Activated naive CD4-positive, alpha-beta T cell (primary cell): ENCODE measurements at places on chromosomes 1 and 21.

DNA sequence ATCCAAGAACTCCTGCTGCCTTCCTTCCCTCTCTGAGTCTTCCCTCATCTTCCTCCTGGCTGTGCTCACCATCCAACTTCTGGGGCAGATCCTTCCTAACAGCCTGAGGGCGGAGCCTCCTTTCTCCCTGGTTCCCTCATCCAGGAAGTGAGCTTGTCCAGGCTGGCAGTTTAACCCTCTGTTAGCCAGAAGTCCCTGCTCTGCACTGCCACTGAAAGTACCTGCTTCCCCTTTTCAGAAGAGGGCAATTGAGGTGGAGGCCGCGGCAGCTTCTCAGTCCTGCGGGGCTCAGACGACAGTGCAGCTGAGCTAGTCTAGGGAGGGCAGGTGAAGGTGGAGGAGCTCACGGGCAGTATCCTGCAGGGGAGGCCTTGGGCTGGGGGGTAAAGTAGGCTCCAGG, 149.1 kb downstream of the FCRL5 start:
- no peak for DNase-seq

- DNase-seq = no peak
These were observed 29.6 kb downstream of the GNG12 start for GRCh38 chr1:67803380-67804279.

DNA sequence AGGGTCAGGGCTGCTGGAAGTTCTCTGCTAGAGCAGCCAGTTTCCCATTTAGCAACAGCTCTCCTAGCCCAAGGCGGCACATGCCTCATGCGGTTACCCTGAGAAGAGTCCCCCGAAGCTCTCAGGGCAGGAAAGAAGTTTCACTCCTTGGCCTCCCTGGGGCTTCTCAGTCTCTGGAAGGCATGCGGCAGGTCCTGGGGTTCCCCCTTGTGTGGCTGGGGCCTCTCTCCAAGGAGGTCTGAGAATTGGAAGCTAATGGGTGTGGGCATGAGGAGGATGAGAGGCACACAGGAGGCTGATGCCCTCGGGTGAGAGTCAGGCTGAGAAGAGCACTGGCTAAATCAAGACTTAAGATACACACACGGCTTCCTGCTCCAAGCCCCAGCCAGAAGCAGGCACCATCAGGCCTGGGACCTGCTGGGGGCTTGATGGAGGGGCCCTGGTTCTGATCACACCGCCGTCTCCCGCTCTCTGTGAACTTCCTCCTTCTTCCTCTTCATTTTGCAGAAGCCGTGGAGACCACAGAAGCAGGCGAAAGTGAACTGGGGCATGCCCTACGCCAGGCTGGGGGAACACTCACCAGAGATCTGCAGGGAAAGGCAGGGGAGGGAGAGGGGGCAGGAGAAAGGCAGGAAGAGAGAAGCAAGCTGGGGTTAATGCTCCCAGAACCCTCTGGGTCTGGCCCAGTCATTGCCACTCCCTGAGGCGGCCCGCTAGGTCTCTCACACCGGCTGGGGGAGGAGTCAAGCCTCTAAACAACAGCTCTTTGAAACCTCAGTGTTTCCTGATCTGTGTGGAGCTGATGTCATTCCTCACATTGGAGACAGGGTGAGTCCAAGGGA, 15.1 kb downstream of the BLACAT1 start:
- peak; percentile 63 for DNase-seq

- DNase-seq = no peak
These were observed 15.7 kb downstream of the MAP3K21 start for GRCh38 chr1:233343262-233343661.

GRCh38 chr1:236016083-236016482, 48.8 kb downstream of the NID1 start:
- no peak for DNase-seq

GRCh38 chr1:53068314-53069099, 6.5 kb downstream of the PODN start:
- no peak for DNase-seq

DNA sequence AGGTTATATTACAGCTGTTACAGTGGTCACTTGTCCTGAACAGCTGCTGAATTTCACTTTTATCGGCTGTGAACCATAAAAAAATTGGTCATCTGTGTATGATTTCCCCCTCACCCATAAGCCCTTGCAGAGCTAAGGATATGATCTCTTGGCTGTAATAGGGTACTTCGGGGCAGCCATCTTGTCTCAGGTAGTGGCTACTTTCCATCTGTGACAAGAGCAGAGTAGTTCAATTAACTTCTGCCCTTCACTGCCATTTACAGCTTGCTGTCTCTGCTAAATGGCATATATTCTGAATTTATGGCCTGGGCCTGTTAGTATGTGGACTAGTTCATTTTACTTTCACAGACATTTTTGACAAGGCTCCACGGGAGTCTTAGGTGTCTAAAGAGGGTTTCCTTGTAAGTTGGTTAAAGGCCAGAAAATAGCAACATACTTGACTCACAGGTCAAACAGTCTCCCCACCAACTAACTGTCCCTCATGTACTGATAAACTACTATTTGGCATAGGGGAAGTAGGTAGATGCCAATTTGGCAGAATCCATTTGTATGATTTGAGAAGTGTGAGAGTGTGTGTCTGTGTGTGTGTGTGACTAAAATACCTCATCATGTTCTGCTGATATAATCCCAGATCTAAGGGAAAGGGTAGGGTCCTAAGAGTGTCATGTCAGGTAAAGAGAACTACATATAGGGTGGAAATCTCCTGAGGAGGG, 151.6 kb downstream of the KCTD3 start:
- DNase-seq = no peak

DNA sequence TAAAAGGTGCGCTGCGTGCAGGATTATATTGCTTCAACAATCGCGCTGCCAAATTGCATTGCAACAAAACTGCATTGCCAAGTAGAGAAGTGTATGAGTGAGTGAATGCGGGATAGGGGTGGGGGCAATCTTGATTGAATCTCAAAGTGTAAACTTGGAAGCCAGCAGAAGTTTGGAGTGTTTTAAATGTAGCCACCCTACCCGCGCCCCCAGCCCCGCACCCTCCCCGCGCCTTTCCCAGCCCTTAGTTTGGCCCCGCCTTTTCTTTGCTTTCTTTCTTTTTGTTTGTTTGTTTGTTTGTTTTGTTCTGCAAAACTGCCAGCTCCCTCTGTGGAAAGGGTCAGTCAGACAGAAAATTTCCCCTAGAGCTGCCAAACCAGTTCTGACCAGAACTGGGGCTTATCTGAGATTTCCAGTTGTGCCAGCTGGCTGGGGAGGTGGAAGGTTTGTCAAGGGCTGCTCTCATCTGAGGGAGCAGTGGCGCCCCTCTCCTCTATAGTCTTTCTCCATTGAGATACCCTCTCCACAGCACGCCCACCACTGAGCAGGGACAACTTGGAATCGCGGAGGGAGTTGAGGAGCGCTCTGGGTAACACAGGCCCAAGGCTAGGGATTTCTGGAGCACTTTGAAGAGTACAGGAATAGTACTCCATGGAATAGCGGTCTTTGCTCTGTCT, 666 bp upstream of the BEND5 start:
- DNase-seq = no peak

GRCh38 chr1:107760065-107760464, 204.9 kb downstream of the VAV3 start:
- no peak for DNase-seq

DNA sequence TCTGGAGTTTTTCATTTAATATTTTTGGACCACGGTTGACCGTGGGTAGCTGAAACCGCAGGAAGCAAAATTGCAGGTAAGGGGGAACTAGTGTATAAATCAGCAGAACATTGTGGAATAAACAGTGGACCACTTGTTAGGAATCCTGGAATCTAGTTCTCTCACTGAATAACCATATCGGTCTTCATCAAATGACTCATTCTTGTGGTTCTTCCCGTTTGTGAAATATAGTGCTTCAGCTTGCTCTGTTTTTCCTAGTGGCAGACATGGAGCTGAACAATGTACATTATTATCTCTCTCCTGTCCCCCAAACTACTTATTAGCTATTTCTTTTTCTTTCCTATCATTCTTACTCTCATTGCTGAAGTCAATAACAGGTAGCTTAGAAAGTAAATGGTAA, 61.9 kb downstream of the HSPA13 start:
- DNase-seq = no peak

DNA sequence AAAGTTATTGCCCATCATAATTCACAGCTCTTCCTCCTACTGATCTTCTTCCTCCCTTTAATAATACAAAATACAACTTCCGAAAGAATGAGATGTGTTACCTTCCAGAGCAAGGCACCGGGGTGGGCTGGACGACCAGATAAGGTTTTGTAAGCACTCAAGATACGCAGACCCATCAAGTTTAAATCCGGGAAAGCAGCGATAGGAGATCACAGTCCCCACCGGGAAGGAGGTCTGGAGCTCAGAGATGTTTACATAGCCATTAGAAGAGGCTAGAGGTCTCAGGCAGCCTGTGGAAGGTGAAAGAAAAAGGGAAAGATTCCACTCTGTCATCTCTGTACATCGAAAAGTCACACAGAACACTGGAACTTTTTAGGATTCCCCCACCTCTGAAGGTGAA, 99.4 kb downstream of the SUSD4 start:
- no peak for DNase-seq

DNA sequence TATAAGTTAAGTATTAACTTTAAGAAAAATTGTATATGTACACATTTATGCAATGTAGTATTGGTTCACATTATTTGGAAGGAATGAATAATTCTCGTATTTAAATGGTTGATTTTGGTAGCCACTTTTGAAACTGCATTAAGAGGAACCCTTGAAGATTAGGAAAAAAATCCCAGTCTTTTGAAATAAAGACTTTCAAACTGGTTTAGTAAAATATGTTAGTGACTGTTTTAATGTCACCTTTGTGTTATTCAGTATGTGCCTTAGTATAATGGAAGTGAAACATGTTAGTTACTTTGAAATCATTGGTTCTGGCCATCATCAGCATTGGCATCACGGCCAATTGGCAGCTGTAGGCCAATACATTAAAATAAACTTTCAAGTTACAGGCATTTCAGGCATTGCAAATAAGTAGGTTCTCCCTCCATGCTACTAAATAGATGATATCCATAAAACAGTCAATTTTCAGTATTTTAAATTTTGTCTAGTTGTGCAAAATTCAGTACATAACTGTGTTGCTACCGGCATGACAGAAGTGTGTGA, 4.4 kb downstream of the MIER1 start:
- no peak for DNase-seq

DNA sequence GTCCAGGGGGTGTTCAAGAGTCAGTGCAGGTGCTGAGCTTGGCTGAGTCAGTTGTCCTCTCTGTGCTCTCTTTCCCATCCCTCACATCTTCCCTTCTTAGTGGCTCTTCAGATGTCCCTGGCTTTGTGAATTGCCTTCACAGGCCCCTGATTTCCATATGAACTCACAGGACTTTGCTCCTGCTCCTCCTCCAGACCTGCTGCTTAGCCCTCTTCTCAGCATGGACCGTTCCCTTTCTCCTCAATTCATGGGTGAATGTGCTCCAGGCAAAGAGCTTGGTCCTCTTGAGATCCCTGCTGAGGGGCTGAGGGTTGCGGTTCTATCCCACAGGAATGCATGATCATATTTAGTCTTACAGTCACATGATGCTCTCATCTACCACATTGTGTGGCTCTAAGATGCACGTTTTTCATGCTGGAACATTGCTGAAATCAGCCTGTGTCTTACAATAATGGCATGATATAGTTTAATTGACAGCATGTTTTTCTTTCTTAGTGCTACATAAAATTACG, 30.5 kb downstream of the CACNA1E start:
- no peak for DNase-seq

DNA sequence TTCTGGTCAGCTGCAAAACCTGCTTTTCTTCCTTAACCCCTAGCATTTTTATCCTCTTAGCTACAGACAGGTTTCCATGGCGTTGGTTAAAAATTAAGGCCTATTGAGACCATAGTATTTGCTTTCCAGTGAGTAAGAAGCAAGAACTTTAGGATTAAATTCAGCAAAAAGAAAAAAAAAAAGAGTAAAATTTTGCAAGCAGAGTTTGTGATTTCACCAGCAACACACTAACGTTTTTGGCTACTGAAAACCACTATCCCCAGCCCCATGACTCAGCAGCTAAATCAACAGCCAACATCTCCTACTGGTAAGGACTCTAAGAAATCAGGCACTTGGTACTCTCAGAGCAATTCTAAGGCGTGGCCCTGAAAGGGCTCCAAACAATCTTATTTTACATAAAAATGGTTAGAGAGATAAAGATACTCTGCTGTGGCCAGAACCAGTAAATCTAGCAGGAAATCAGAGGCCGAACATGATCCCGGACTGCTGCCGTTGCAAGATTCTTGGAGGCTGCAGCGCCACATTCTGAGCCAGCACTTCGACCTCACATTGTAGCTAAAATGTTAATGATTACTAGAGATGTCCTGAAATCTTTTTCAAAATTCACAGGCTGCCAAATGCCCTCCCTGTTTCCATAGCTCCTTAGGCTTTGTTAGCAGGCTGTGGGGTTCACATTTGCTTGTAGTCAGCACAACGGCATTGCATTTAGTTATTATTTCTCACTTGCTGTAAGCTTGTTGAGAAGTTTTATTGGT, 1.6 kb upstream of the ENO1 start:
- no peak for DNase-seq

DNA sequence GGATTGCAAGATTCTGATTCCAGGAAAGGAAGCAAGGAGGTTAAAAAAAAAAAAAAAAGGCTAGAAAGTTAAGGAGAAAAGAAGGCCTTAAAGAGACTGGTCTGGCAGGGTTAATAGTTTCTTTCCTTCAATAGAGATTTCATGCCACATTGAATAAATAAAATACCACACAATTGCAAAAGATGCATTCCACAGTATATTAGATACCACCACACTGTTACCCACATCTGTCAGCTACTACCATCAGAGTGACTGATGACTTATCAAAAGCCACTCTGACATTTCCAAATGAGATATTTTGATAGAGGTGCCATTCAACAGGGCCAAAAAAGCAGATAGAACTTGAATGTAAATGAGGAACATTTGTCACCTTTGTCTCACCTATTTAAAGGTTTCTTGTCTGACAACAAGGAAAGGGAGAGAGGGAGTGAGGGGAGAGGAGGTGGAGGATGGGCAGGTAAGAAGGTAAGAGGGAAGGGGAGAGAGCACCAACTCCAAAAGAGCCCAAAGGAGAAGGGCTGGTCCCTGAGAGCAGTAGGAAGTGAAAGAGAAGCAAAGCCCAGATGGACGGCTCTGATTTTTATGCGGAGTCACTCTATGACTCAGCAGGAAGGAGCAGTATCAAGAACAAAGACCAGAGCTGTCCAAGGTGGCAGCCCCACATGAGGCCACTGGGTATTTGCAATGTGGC, 38.3 kb downstream of the LRRN2 start:
- DNase-seq = no peak
